Activated CD4-positive, alpha-beta T cell treated with anti-CD3 and anti-CD28 coated beads for 1 hour (primary cell): ENCODE measurements at places on chromosomes 11 and 22.

GRCh38 chr11:44235765-44236201 lies 74.2 kb downstream of the ALX4 start:
- DNase-seq: no peak

DNA sequence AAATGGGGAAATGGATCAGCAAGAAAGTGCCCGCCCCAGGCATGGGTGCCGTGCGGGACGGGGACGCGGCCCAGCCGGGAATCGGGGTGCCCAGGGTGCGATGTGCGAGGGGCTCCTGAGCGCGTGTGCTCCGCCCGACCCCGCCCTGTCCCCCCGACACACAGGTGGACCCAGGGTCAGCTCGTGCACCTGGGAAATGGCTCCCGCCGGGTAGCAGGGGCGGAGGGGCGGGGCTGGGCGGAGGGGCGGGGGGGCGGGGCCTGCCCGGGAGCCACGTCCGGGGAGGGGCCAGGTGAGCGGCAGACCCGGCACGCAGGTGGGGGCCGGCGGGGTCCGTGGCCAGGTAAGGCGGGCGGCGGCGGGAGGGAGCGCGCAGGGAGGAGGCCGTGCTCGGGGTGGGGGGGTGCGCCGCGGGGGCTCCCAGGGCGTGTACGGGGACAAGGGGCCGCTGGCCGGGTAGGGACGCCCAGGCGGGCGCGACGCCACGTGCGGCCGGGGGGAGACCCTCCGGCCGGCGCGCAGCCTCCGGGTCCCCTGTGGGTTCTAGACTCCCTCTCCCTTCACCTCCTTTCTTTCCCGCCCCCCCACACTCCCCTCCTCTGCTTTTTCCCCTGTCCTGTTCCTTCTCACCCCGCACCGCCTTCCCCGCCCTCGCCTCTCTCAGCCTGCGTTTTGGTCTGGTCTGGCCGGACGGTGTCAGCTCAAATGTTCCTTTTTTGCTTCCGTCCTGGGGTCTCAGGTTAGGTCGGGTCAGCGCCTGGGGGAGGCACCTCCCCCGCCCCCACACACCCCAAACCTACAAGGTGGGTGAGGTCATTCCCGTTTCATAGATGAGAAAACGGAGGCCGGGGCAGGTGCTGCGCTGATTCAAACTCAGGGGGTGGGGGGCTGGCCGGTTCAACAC lies at the start of gene ARHGAP8:
ARHGAP8 (plus strand) TSS at position 291 of the 904 bp plus-strand sequence. CDS start 33,953 bp downstream, outside the sequence.
- no peak for DNase-seq

DNA sequence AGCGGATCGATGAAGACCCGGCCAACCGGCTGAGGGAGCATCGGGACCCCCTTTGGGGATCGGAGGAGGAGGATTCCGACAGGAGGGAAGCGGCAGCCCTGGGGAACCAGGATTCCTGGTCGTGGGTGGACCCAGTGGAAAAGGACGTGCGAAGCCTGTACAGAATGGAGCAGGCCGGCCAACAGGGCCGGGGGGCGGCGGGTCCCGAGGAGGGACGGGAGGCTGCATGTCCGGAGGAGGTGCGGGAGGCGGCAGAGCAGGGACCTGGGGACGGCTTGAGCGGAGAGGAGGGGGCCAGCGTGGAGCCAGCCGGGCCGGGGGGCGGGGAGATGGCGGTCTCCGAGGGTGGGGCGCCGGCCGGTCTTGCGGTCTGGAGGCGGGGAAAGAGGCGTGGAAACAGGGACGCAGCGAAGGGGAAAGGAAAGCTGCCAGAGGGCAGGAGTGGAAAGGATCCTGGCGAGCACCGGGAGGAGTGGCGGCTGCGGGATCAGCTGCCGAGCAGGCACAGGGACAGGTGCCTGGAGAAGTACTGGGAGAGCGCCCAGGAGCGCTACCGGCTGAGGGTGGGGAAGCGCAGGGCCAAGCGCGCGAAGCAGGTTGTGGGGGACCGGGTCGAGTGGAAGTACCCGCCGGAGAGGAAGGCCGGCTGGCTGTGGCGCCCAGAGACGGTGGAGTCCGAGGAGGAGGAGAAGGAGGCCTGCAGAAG lies at the start of gene ANO5:
ANO5 (plus strand) TSS at position 444 of the 706 bp plus-strand sequence. CDS start 408 bp downstream, outside the sequence.
- DNase-seq: no peak

- DNase-seq: no peak
Measured at GRCh38 chr11:57792870-57793269, 31.3 kb downstream of the CTNND1 start.

DNA sequence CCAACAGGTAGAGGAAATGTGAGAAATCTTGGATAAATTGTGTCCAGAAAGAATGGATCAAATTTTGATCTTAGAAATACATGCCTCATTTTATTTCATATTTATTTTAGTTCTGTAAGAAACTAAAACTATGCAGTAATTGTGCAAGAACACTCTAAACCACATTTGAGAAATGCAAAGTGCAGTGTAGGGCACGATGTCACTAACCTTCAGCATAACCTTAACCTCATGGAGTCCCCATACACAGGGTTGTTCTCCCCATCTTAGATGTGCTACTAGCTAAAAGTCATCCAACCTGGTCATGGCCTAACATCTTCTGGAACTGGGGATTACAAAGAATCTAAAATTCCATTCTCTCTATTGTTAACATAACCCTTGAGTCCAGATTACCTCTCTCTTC lies 48.4 kb upstream of the ARHGAP42 start:
- no peak for DNase-seq
